ENCODE measurements at places on chromosomes 6 and 20.

GRCh38 chr20:17888044-17888443, 80.5 kb downstream of the SNX5 start:
- no peak for DNase-seq

DNA sequence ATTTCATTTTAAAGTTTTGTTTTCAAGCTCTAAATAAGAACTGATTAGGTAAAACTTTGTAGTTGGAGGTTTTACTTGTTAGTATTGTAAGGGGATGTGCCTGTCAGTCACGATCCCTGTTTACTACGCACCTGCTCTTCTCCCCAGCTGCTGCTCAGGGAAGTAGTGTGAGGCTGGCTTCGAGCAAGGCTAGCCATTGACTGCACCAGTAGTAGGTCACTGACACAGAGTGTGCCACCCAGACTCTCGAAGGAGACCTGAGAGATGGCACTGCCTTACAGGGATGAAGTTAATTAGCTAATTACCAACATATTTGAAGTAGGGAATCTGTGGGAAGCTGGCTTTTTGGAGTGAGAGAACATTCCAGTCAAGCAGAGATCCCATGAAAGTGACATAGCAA, 89.2 kb downstream of the DNAH8 start:
- DNase-seq, result no peak

- DNase-seq, result peak; percentile 80
Observed at GRCh38 chr20:7094438-7094997, 327.0 kb downstream of the BMP2 start.

DNA sequence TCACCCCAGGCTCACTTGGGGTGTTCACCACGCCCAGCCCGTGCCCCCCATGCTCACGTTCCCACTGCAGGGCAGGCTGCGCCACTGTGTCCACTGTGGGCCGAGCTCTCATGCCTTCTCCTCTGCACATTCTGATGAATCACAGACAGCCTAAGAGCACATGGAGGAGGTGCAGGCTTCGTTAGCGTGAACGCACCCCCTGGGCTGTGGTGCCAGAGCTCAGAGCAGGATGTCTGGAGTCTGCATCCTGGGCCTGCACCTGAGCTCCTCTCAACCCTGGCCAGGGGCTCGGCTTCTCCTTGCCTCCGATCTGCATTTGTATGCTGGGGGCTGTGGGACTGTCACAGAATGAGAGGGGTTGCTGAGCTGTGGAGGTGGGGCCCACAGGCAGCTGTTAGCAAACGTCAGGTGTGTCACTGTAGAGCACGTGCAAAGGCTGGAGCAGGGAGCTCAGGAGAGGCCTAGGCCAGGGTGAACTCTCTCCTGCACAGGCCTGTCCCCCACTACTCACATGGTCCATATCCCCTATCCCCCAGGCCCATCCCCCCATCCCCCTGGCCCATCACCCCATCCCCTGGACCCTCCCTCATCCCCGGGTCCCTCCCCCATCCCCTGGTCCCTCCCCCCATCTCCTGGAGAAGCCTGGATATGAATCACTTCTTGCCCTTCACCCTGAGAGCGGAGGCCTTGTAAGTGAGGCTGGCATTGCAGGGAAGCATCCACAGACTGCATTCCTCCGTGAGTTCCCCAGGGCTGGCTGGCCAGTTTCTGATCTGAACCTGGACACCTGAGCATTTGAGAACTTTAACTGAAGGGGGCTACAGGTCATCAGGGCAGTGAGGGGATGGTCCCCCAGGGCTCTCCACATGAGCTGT, 309.5 kb downstream of the TAF4 start:
- no peak for DNase-seq

DNA sequence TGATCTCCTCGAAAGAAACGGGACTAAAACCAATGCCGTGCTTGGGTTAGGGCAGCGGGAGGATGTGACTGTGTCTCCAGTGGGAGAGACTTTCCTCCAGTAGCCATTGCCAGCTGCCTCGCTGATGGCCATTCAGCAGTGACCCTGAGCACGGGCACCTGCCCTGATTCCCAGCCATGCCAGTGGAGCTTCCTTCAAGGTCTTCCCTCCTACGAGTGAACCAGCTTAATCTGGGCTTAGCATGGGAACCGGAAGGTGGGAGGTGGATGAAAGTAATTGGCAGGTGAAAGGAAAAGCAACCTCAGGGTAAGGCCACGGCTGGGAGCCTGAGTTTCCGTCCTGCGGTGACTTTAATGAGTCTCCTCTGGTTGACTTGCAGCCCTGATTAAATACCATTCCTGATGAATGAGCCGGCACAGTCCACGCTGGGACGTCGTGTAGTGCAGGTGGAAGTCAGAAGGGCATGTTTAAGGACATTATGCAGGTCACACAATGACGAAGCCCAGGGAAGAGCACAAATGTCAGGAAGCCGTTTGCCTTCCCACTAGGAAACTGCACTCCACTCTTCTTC, 813.5 kb downstream of the QKI start:
- no peak for DNase-seq

All from HT-29 (cell line).